ENCODE measurements at places on chromosomes 7 and 10.

DNA sequence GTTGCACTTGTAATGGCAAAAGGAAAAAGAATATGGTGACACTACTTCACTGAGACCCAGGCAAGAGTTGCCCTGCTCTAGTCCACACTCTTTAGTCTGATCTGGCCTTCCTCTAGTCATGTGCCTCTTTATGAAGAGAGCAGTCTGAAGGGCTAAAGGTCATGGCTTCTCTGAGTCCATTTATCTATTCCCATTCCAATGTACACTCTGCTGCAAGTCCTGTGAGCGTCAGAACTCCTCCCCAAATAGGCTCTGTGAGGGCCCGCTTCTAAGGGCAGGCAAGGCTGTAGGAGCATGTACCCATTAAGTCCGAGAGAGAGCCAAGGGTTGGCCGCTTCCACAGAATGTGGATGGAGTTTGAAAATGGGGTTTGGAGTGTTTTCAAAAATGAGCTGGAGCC is 209.3 kb downstream of the AHR start:
- DNase-seq = no peak

- no peak for DNase-seq
These were observed 7.1 kb downstream of the HEPACAM2 start for GRCh38 chr7:93218997-93219827.

- DNase-seq = no peak
These were observed 50.6 kb upstream of the SMNDC1 start for GRCh38 chr10:110355141-110355831.

GRCh38 chr10:79435271-79436065 is 10.0 kb downstream of the ZCCHC24 start:
- no peak for DNase-seq

GRCh38 chr7:28686418-28686800 is 271.7 kb downstream of the TRIL start:
- no peak for DNase-seq

- DNase-seq = no peak
These were observed 7.2 kb downstream of the STK32C start for GRCh38 chr10:132300582-132300981.

GRCh38 chr7:76356115-76356514 is 2.7 kb downstream of the YWHAG start:
- no peak for DNase-seq

DNA sequence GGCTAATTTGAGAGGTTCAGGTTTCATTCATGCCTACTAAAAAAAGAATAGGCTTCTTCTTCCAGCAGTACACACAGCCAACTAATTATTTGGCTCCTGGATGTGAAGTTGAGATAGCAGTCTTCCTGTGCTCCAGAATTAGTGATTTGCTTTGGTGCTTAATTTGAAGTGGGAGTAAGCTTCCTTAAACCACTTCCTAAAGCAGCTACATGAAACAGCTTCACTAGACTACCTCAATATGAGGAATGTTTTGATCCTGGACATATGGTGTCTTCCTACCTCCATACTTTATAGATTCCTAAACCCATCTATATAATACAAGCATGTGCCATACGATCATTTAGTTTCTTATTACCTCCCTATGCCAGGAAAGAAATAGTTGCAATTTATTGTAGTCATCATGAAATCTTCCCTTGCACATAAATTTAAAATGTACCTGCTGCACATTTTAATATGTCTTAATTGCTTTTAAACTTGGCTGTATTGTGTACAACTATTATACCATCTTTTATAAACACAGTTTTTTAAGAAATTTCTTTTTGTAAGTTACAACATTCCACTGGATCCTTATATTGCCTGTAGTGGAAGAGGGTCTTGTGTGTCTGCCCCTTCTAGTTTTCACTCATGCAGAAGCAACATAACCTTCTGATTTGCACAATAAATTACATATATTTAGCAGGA is 8.6 kb downstream of the VIM start:
- DNase-seq = no peak

- no peak for DNase-seq
These were observed 1174.3 kb downstream of the GATA3 start for GRCh38 chr10:9228771-9229170.

- DNase-seq = no peak
These were observed 128.7 kb upstream of the NAMPT start for GRCh38 chr7:106413446-106413845.

DNA sequence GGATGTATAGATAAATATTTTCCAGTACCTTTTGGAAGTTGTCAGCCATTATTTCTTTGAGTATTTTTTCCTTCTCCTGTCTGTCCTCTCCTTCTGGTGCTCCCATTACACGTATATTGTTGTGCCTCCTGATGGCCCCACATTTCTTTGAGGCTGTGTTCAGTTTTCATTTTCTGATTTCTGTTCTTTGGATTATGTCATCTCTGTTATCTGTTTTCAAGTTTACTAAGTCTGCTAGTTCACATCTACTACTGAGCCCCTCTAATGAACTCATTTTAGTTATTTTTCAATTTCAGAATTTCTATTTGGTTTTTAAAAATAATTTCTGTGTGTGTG is 16.3 kb downstream of the RBM33 start:
- no peak for DNase-seq

DNA sequence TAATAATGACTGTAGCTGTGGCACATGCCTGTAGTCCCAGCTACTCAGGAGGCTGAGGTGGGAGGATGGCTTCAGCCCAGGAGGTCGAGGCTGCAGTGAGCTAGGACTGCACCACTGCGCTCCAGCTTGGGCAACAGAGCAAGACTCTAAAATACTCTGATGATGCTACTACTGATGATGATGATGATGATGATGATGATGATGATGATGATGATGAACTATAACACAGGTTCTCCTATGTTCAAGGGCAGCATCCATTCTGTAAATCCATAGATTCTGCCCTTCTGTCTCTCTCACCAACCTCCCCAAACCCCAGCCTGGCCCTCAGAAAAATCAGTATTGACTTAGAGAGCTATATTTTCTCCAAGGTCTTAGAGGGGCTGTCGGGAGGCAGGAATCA is 22.8 kb upstream of the EN2 start:
- DNase-seq = no peak

GRCh38 chr7:86876146-86876545 is 183.3 kb downstream of the ELAPOR2 start:
- no peak for DNase-seq

- DNase-seq = no peak
These were observed 67.4 kb downstream of the FOXP2 start for GRCh38 chr7:114481999-114482398.

- DNase-seq = peak; percentile 47
These were observed 31.0 kb downstream of the AMZ1 start for GRCh38 chr7:2719007-2719406.

DNA sequence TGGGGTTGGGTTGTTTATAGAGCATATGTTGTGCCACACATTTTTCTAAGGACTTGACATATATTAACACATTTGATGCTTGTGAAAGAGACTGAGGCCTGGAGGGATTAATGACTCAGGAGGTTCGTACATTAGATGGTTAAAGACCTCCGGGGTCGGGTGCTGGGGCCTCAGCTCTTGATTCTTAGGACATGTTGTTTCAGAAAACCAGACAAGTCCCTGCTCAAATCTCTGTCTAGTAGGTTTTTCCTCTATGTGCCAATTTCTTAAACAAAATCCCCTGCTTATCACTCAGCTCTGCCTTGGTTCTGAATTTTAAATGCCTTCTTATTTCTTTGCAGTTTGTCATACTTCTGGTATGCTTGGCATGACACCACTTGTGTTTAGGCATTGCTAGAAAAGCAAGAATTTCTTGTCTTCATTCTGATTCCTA is 5.8 kb downstream of the UPP1 start:
- DNase-seq = no peak

DNA sequence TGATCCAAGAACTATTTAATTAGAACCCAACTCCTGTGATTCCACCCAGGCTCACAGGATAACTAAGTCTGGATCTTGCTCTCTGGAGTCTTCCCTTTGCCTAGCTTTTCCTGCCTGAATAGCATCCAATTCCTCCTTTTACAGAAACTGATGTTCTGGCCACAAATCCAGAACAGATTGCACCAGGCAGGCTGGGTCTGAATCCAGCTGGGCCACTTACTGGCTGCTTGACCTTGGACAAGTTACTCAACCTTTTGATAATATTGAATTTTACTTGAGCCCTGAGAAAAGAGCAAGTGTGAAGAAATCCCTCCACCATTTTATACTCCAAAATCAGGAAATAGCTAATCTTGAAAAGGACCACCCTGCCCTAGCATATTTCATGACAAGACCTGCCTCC is 55.5 kb upstream of the SLC35G1 start:
- DNase-seq = no peak

GRCh38 chr7:2260820-2261219 is 18.8 kb downstream of the NUDT1 start:
- no peak for DNase-seq

GRCh38 chr7:85039196-85039923 is 147.5 kb downstream of the SEMA3D start:
- no peak for DNase-seq

GRCh38 chr10:3774018-3774813 is 10.8 kb downstream of the KLF6 start:
- DNase-seq = no peak

DNA sequence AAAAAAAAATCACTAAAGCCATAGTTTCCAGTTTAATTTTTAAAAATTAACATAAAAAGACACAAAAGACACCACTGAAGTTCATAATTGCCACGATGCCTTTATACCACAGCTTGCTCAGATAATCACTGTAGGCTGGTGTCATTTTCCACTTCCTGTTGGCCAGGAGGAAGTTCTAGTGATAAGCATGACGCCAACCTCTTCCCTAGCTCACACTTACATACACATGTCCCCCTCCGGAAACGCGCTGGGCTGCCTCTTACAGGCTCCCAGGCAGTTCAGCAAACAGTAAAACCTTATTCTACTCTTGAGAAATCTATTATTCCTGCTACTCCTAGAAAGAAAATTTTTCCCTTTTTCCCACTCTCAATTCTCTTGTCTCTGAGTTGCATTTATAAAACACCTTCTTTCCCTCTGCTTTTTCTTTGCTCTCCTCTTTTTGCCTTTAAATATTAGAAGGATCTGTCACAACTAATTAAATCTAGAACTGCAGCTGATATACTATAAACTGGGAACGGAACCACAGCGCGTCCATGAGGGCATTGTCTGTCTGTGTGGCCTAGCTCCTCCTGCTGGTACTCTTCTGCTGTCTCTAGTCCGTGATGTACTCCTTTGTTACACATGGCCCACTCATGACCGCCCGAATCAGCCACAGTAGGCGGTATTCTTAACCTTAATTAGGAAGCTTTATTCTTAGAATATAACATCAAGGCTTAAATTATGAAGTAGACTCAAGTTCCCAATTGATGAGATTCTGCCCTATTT is 664.9 kb downstream of the CNTNAP2 start:
- DNase-seq = no peak

DNA sequence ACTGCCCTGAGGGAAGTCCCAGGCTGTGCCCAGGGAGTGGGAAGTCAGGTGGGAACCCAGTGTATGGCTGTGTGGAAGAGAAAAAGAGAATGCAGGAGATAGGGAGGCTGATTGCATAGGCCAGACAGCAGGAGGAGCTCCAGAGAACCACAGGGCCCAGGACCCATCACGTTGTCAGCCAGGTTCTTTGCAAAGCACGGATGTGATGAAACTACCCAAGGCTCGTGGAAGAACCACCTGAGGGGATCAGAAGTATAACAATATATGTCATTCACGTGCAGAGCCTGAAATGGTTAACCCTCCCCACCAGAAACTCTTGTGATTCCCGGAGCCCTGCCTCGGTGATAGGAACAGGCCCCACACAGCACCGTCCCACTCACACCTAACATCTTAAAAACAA is 83.6 kb downstream of the LARP4B start:
- no peak for DNase-seq

GRCh38 chr7:124489082-124489819 is 276.3 kb downstream of the GPR37 start:
- DNase-seq = no peak

GRCh38 chr7:157097569-157097968 is 41.2 kb upstream of the UBE3C start:
- DNase-seq = no peak

DNA sequence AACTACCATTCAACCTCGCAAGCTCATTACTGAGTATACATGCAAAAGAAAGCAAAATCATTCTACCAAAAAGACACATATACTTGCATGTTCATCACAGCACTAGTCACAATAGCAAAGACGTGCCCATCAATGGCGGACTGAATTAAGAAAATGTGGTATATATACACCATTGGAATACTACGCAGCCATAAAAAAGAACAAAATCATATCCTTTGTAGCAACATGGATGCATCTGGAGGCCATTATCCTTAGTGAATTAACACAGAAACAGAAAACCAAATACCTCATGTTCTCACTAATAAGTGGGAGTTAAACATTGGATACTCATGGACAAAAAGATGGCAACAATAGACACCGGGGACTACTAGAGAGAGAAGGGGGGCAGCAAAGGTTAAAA is 6.4 kb downstream of the TRDMT1 start:
- no peak for DNase-seq

DNA sequence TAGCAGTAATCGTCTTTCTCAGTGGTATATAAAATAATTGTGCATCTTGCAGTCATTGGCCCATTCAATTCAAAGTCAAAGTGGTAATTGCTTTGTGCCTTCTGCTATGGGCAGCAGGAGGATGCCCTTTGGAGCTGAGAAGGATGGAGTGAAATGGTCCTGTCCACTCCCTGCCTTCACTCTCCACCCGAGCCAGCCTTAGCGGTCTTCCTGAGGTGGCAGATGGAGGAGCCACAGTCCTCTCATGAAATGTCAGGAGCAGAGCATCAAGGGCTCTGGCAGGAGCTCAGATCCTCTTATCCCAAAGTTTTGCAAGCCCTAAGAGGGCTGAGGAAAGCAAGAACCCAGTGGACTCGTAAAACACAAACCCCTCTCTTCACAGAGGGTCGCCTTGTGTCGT is 199.4 kb downstream of the DYNC1I1 start:
- DNase-seq = no peak

- DNase-seq = no peak
These were observed 47.4 kb downstream of the SGMS1 start for GRCh38 chr10:50576245-50576815.

GRCh38 chr10:44042075-44042770 is 342.7 kb downstream of the CXCL12 start:
- DNase-seq = no peak

- no peak for DNase-seq
These were observed 189.4 kb downstream of the KCNMA1 start for GRCh38 chr10:77448226-77448625.

Data from activated CD4-positive, alpha-beta T cell treated with anti-CD3 and anti-CD28 coated beads, Interleukin-2, amount 50 U/mL, for 4 hours (primary cell).